Esophagus squamous epithelium (tissue), 5 donors: ENCODE measurements at places on chromosomes 4 and X.

- no peak for DNase-seq
Observed at GRCh38 chrX:4805502-4805901, 1092.1 kb upstream of the PRKX start.

DNA sequence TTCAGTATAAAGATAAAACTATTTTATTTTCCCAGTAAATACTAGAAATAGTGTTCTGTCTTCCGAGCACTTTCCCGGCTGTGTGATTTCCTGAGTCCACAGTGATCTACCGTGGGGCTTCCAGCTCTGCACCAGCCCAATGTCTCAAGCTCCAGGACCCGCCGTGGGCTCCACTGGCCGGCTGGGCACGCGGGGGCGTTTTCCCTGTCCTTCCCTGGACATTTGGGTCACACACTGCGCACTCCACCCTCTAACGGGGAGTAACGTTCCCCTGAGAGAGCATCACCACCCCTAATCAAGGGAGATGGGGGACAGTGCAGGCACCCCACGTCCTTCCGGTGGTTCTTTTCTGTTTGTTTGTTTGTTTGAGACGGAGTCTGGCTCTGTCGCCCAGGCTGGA lies 844.6 kb upstream of the FRG1 start:
- no peak for DNase-seq

- DNase-seq, result no peak
Observed at GRCh38 chrX:17521871-17522693, 147.1 kb downstream of the NHS start.

DNA sequence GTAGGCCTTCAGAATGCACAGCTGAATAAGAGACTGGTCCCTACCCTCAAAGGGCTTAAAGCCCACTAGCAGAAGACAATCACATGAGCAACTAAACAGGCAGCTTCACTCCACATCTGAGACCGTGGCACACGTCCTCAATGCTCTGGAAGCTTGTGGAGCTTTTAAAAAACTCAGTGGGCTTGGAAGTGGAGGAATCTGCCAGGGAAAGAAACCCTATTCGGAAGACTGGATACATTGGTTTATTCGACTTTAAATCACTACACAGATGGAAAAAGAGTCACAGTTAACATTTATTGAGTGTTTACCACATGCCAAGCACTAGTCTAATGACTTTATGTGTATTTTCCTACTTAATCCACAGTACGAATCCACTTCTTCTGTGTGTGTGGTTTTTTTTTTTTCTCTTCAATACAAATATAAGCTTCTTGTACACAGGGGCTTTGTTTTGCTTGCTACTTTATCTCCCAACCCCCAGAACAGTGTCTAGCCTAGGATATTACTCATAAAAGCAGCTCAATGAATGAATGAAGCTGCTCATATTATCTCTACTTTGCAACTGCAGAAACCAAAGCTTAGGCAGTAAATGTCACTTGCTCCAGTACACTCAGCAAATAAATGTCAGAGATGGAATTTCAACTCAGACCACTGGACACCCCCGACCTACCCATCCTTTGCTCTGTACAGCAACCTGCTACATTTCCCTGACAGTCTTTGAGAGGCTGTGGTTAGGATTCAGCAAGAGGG lies 137.7 kb downstream of the LDB2 start:
- no peak for DNase-seq

DNA sequence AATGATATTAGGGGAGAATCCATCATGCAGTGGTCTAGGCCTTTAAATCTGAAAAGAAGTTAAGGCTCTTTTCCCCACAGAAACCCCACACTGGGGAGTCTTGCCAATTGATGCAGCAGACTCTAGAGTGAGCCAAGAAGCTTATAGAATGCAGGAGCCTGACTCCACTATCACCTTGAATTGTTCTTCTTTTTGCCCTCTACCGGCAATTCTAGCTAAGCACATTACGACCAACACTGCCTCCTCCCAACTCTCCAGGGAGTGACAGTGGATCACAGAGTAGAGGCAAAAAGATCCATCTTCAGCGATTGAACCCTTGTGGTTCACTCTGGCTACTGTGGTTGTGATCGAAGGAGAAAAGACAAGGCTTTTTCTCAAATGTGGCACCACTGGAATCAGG lies 331.5 kb downstream of the NKX6-1 start:
- DNase-seq, result no peak

DNA sequence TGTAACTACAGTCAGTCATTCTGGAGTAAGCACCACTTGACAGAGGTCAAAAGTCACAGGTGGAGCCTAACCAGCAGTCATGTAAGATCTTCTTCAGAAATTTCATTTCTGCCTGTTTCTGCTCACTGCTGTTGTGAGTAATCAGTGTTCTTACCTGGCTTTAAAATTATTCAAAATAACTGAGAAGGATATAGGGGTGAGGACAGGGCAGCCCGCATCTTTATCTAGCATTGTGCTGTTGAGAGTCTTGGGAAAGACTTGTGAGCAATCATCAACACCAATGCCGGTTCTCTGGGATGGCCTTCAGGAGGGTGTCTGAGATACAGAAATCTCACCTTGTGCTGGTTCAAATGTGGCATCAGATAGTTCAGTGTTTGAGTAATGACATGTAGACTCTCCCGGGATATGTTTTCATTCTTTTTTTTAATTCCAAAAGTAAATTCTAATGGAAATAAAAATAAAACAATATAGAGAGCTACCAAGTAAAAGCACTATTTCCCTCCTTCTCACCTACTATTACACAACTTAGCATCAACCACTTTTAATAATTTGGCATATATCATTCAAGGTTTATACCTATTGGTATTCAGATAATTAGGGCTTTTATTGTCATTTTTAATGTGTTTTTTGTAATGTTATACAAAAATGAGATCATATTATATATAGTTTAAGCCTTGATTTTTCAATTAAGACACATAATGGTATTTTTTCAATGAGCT lies 37.1 kb downstream of the AREG start:
- no peak for DNase-seq

- DNase-seq, result no peak
Observed at GRCh38 chrX:71612256-71612655, 6.1 kb downstream of the CXCR3 start.

DNA sequence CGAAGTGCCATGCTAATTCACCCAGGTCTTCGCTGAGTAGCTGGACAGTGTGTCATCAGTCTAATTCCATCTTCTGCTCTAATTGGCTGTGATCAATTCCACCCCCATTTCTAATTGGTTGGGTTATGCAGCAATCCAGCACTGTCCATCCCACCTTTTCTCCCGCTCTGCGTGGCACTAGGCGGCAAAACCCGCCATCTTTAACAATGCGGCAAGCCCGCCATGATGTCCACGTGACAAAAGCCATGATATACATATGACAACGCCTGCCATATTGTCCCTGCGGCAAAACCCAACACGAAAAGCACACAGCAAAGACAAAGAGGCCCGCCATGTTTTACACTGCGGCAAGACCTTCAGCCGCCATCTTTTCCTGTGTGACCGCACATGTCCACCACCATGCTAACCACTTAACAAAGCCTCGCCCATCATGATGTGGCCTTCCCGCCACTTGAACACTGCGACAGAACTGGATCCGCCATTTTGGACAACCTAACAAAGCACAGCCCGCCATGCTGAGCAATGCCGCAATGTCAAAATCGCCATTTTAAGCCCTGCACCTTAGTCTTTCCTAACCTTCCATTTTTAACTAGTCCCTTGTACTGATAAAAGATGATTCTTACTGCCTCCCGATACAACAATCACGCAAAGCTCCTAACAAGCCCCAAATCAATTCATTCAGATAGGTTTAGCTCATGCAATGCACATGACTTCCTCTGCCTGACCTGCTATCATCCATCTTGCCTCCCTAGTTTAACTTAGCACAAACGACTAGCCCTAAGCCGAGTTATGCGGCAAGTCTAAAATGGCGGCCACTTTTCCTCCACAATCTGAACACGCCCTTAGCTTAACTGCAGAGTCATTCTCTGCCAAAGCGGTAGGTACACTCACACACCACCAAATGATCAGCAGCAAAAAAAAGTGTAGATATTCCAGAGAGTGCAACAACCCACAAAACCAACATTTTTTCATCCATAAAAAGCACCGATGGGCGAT lies 288.3 kb downstream of the CHIC1 start:
- DNase-seq, result peak; percentile 61

GRCh38 chrX:39734174-39734776 lies 363.5 kb downstream of the BCOR start:
- DNase-seq, result no peak

DNA sequence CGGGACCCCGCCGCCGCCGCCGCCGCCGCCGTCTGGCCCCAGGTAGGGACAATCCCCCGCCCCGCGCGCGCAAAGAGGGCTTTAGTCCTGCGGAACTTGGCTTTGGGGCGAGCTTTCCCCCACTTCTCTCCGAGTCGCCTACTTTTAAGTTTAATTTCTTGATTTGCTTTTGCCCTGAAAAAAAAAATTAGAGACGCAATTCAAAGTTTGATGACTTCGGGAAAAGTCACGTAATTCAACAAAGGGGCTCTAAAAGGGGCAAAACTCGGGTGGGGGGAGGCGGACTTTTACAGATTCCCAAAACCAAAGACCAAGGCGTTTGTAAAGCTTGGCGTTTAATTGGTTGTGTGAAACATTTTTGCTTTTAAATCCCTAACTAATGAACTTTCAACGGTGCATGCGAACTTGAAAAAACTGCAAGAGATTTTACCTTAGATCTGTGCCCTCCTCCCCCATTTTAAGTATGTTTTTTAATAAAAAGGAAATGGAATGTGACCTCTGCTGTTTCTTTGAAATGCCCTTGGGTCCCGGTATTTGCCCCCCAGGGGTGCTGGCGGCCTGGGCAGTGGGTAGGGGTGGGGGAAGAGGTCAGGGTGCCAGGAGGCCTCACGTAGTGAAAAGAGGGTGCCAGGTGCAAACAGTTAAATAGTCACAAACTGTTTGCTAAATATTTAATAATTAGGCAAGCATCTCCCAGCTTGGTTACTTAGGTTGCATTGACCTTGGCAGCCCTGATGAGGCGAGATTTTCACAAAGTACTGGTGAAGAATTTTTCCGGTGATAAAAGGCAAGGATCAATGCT lies 209.7 kb downstream of the NWD2 start:
- DNase-seq, result no peak

DNA sequence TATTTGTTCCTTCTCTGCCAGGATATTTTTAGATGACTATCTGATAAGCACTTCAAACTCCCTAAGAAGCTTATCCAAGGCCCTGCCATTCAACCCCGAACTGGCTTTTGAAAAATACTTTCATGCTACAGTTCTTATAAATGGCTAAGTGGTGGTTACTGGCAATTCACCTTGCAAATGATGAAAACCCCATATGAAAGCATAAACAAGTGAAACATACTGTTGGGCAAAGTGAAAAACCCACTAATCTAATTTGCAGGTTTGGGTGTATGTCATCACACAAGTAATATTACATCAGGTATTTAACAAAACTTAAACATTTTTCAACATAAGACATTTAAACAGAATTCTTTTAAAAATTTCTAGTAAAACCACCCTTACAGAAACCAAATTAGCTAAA lies 31.1 kb downstream of the TAPT1 start:
- no peak for DNase-seq

GRCh38 chrX:25275159-25275558 lies 259.4 kb upstream of the ARX start:
- no peak for DNase-seq

DNA sequence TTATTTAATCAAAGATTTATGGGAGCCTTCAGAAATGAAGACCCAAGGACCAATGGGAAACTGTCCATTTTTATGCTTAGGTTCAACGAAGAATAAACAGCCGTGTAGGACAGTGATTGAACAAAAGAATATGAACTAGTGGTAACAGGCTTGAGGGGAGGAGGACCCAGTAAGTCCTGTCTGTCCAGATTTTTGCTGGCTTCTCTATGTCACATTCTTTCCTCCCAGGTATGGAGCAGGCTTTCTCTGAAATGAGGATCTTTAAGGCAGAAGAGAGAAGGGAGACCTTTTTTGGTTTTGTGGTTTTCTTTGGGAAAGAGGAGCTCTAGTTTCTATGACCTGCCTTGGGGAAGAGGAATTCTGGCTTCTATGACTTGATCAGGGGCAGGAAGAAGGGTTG lies 74.1 kb downstream of the BANK1 start:
- no peak for DNase-seq

- DNase-seq, result no peak
Observed at GRCh38 chr4:170599894-170600293, 510.1 kb upstream of the AADAT start.
